ENCODE measurements at places on chromosomes 3 and 15.

- DNase-seq: no peak
- H3K36me3 ChIP-seq: no peaks in the 10 kb centered on the region
- no peak overlapping the region for H3K4me3 ChIP-seq
- peaks cover 28% of the 10 kb centered on the region for H3K4me1 ChIP-seq
- H3K27ac ChIP-seq: no peak overlapping the region
Measured at GRCh38 chr3:36401056-36401455, 20.8 kb downstream of the STAC start.

DNA sequence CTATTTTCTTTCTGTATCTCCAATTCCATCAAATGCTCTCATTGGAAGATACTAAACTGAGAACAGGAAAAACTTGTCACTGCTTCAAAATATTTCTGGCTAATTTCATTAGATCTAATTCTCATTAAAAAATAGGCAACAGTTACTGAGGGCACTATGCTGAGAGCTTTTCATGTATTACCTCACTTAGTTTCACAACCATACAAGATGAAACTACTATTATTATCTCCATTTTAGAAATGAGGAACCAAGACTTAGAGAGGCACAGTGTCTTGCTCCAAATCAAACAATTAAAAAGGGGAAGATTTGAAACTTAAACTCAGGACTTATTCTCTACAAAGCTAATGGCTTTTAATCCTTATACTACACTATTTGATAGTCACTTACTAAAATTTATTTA is 7.2 kb upstream of the OTOL1 start:
- H3K27ac ChIP-seq: no peak overlapping the region
- DNase-seq: peak; percentile 39
- H3K36me3 ChIP-seq: no peaks in the 10 kb centered on the region
- no peak overlapping the region for H3K4me3 ChIP-seq

GRCh38 chr15:40198355-40199085 is 37.7 kb downstream of the BUB1B start:
- H3K4me1 ChIP-seq: no peaks in the 10 kb centered on the region
- no peak overlapping the region for H3K4me3 ChIP-seq
- no peak overlapping the region for H3K27ac ChIP-seq

- H3K4me3 ChIP-seq: no peak overlapping the region
- no peak for DNase-seq
- no peak overlapping the region for H3K27ac ChIP-seq
Measured at GRCh38 chr3:171113716-171114115, 87.2 kb upstream of the SLC2A2 start.

GRCh38 chr15:89863918-89864317 is 29.9 kb downstream of the AP3S2 start:
- no peak overlapping the region for H3K27ac ChIP-seq
- no peak for DNase-seq
- no peaks in the 10 kb centered on the region for H3K36me3 ChIP-seq
- H3K27me3 ChIP-seq: no peaks in the 10 kb centered on the region
- H3K4me1 ChIP-seq: peaks cover 44% of the 10 kb centered on the region

- no peak overlapping the region for H3K4me3 ChIP-seq
- H3K4me1 ChIP-seq: peaks cover 4% of the 10 kb centered on the region
- DNase-seq: no peak
- H3K36me3 ChIP-seq: no peaks in the 10 kb centered on the region
- H3K27me3 ChIP-seq: no peaks in the 10 kb centered on the region
Measured at GRCh38 chr3:113304856-113305540, 93.6 kb downstream of the BOC start.

DNA sequence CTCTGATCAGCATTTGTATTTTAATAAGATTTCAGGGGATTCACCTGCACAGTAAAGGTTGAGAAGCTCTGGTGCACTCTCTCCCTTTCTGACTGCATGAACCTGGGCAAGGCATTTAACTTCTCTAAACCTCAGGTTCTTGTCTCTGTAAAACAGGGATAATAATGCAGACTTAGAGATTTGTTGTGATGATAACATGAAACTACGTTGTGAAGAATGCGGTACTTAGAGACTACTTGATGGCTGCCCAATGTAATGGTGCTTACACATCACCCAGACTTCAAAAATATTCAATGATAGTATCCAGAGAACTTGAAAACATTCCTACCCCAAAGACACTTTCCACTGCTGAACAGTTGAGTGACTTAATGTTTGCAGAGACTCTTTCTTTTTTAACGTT is 19.8 kb upstream of the TNFSF10 start:
- H3K4me1 ChIP-seq: peaks cover 16% of the 10 kb centered on the region
- no peak for DNase-seq
- no peaks in the 10 kb centered on the region for H3K36me3 ChIP-seq
- no peak overlapping the region for H3K27ac ChIP-seq
- H3K4me3 ChIP-seq: no peak overlapping the region
- no peaks in the 10 kb centered on the region for H3K27me3 ChIP-seq

DNA sequence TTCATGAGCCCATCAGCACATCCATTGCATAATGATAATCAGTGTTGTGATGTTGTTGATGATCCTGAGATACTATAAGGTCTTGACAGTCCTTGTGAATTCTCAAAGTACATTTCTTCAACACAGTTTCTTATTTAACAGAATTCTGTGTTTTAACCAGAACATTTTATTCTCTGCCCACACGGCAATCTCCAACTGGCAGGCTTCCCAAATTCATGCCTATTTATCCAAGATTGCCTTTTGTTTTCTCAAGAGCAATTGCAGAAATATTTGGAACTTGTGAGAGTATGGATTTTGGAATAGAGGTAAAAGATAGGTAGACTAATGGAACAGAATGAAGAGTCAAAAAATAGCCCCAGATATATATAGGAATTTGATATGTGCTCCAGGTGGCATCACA is 116.0 kb downstream of the UACA start:
- H3K36me3 ChIP-seq: no peaks in the 10 kb centered on the region
- no peaks in the 10 kb centered on the region for H3K27me3 ChIP-seq
- H3K4me1 ChIP-seq: no peaks in the 10 kb centered on the region
- DNase-seq: no peak
- no peak overlapping the region for H3K27ac ChIP-seq

DNA sequence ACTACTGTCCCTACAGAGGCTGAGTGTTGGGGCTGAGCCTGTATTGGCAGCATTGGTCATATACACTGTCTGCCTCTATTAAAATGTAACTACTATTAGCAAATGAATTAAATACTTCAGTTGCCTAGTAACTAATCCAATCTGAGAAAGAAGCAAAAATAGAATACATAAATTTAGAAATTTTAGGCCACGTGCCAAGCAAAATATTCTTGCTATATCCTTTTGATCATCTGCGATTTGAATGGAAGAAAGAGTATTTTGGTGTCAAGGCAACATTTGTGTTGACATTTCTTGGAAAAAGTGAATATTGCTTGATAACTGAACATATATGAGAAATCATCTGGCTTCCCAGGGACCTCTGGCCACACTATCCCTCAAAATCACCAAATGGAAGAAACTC is 148.2 kb upstream of the TOPAZ1 start:
- H3K4me1 ChIP-seq: no peaks in the 10 kb centered on the region
- H3K27ac ChIP-seq: no peak overlapping the region

DNA sequence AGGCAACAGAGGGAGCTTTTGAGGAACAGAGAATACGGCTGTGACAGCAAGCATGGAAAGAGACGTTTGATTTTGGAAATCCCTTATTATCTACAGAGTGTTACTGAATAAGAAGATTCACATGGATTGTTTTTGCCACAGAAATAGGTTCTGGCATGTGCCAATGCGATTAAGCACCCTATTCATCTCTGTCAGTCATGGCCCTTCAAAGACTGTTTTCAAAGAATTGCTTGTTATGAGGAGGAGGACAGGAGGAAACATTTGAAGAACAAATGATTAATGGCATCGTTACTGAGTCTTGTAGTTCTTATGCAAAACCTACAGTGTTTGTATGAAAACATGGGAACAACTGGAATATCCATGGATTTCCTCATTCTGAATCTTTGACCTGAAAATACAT is 86.2 kb downstream of the EPHA6 start:
- H3K4me3 ChIP-seq: no peak overlapping the region
- H3K27me3 ChIP-seq: no peaks in the 10 kb centered on the region
- H3K27ac ChIP-seq: no peak overlapping the region
- no peaks in the 10 kb centered on the region for H3K4me1 ChIP-seq

DNA sequence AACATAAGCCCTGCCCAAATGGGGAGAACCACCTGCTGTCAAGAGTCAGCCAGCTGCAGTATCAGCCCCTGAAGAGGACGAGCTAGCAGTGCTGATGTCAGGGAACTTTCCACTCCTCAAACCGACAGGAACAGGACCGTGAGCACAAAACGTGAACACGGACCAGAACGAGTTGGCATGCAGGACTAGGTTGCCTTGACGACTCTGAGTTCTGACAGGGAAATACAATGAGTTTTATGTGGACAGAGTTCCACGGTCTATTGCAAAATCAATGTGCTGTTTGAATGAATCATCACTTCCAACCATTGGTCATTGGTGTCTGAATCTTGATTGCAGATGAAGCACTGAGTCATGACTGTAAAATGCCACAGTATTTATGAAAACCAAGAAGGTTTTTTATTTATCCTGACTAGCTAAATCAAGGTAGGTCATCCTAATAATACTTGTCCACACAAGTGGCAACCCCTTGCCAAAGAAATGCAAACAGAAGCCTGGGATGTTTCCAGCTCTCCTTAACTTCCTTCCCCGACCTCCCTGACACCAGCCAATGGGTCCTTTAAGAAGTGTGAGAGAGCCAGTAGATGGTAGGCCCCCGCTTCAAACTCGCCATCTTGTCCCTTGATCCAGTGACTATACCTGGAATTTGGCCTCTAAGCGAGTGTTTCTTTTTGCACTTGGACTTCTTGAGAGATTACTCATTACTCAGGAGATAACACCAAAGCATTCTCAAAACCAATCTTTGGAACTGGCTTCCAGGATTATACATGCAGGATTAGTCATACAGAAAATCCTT is 119.6 kb downstream of the ASB7 start:
- no peaks in the 10 kb centered on the region for H3K36me3 ChIP-seq
- no peaks in the 10 kb centered on the region for H3K27me3 ChIP-seq
- H3K4me3 ChIP-seq: no peak overlapping the region
- DNase-seq: no peak

- H3K36me3 ChIP-seq: no peaks in the 10 kb centered on the region
- no peak for DNase-seq
- no peaks in the 10 kb centered on the region for H3K4me1 ChIP-seq
- no peak overlapping the region for H3K4me3 ChIP-seq
- H3K27me3 ChIP-seq: no peaks in the 10 kb centered on the region
- H3K27ac ChIP-seq: no peak overlapping the region
Measured at GRCh38 chr3:143363276-143363675, 243.7 kb downstream of the CHST2 start.

DNA sequence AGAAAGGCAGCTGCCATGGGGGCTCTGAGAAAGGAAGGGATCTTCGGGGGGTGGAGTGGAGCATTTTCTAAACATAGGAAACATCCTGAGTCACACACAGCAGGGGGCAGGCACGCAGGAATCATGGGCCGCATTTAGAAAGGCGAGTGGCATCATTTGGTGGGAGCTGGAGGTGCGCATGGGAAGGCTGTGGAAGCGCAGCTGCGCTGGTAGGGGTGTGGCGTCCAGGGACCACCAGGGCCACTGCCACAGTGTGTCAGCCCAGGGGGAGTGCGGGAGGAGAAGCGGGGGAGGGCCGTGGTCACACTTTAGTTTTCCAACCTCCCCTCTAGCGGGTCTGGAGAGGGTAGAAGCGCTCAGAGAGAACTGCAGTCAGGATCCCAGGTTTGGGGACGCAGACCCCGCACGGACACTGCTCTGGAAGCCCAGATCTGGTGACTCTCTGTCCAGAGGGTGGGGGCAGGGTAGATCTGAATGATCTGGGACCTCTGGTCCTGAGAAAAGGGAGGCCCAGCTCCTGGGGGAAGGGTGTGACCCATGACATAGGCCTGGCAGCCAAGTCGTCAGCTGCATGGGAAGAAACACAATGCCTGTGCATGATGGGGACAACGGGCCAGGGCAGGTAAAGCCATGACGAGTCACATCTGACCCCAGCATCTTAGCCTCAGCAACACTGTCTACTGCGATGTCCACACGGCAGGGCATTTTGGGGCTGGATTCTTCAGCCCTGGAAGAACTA is 88.0 kb upstream of the IQSEC1 start:
- H3K4me1 ChIP-seq: no peaks in the 10 kb centered on the region
- H3K27ac ChIP-seq: no peak overlapping the region

- no peaks in the 10 kb centered on the region for H3K4me1 ChIP-seq
- H3K36me3 ChIP-seq: no peaks in the 10 kb centered on the region
- no peak overlapping the region for H3K27ac ChIP-seq
- H3K4me3 ChIP-seq: no peak overlapping the region
- no peak for DNase-seq
Measured at GRCh38 chr3:105970283-105970682, 101.5 kb upstream of the CBLB start.

DNA sequence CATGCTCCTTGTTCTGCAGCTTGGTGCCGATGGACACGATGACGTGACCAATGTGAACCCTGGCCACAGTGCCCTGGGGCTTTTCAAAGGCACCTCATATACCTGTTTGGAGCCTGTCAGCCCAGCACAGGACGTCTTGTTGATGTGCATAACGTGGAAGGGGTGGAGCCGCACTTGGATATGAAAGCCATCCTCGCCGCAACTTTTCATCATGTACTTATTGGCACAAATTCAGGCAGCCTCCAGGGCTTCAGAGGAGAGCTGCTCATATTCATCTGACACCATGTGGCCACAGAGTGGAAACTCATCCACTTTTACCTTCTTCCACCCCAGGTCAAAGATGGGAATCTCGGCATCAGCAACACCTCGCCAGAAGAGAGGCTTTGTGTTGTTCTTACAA is 24.7 kb downstream of the POPDC2 start:
- H3K27me3 ChIP-seq: no peaks in the 10 kb centered on the region
- H3K27ac ChIP-seq: no peak overlapping the region
- H3K4me3 ChIP-seq: no peak overlapping the region
- H3K36me3 ChIP-seq: no peaks in the 10 kb centered on the region
- peaks cover 40% of the 10 kb centered on the region for H3K4me1 ChIP-seq

- H3K4me1 ChIP-seq: no peaks in the 10 kb centered on the region
- H3K27me3 ChIP-seq: no peaks in the 10 kb centered on the region
- DNase-seq: no peak
- no peak overlapping the region for H3K4me3 ChIP-seq
Measured at GRCh38 chr3:19272296-19272695, 124.0 kb downstream of the KCNH8 start.

- no peak overlapping the region for H3K27ac ChIP-seq
- no peaks in the 10 kb centered on the region for H3K36me3 ChIP-seq
- H3K4me3 ChIP-seq: no peak overlapping the region
- no peak for DNase-seq
- H3K4me1 ChIP-seq: 0 out of 2 replicates have a peak, but pooled peaks cover 5% of the 10 kb centered on the region
Measured at GRCh38 chr3:69741032-69741767, 1.9 kb downstream of the MITF start.

GRCh38 chr3:57512166-57512565 is 32.0 kb downstream of the DNAH12 start:
- H3K36me3 ChIP-seq: no peaks in the 10 kb centered on the region
- H3K27ac ChIP-seq: no peak overlapping the region
- peaks cover 11% of the 10 kb centered on the region for H3K4me1 ChIP-seq
- no peak for DNase-seq
- no peak overlapping the region for H3K4me3 ChIP-seq
